ENCODE measurements at places on chromosomes 12 and 14.
A peak's percentile ranks its signal among the peaks of the same experiment; 100 is the strongest.

DNA sequence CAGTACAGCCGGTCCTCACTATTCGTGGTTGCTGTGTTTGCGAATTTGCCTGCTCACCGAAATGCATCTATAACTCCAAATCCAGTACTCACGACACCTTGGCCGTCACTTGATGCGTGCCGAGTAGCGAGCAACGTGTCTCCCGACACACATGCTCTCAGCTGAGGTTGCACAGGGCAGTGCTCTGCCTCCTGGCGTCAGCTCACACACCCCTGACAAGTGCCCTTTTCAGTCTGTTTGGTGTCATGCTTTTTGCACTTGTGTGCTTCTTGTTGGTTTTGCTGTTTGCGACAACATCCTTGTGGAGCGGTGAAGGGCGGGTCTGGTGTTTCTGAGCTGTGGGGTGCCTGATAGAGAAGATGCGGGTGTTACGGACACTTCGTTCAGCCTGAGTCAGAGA is 110.4 kb upstream of the RFLNA start:
- DNase-seq, result no peak

DNA sequence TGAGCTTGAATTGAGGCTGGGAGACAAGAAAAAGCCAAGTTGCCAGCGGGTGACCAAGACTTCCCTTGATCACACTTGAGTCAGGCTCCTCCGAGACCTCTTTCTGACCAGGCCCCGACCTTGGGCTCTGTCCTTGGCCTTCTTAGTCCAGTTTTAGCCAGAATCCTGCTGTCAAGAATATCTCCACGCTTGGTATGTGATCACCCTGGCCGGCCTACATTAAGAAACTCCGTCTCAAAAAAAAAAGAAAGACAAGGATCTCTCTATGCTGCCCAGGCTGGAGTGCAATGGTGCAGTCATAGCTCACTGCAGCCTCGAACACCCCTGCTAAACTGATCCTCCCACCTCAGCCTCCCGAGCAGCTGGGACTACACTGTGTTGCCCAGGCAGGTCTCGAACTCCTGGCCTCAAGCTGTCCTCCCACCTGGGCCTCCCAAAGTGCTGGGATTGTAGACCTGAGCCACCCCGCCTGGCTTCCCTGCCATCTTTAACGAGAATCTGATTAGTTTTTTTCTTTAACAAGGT is 1.0 kb upstream of the ITPK1 start:
- no peak for DNase-seq

GRCh38 chr14:52325630-52326029 is 11.5 kb downstream of the PTGER2 start:
- DNase-seq, result no peak

DNA sequence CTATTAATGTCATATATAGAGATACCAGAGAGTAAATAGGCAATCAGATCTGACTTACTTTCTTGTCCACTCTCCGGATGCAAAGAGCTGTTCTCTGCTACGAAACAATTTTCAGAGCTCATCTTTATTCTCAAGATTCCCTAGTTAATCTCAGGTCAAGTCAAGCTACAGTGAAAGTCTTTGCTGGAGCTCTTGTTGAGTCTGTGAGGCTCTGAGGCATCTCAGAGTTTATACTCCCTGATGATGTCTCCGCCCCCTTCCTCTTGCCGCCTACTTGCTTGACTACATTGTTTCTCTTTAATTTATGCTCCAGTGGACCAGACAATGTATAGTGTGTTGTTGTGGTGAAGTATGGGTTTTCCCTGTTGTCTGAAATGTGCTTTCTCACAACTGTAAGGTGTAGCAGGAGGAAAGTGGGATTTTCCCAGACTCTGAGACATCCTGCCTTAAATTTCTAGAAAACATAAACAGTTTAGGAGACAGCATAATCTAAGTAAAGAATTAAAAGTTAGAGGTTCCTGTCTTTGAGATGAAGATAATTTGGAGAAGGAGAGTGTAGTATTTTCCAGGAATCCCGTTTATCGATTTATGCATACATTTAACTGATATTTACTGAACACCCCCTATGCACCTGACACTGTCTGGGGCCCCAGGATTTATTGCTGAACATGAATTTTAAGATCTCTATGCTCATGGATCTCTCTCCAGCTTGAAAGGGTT is at the start of gene CD69:
Gene CD69 (minus strand): TSS at position 203 of the 720 bp plus-strand sequence. CDS start 81 bp downstream, at position 122.
- no peak for DNase-seq

DNA sequence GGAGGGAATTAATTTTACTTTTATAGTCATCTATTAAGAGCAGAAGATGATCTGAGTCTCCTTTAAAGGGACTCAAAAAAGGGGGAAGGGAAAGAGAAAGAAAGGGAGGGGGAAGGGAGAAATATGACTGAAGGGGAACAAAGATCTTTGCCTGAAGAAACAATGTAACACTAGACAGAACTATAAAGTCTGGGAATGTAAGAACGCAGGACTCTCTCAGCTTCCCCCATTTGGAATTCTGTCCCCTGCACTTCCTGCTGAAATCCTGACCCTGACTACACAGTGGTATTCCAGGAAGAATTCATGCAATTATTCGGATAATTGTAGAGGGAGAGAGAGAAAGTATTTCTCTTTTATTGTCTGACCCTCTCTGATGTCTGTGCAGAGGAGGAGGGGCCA is 8.6 kb upstream of the HOXC11 start:
- no peak for DNase-seq

DNA sequence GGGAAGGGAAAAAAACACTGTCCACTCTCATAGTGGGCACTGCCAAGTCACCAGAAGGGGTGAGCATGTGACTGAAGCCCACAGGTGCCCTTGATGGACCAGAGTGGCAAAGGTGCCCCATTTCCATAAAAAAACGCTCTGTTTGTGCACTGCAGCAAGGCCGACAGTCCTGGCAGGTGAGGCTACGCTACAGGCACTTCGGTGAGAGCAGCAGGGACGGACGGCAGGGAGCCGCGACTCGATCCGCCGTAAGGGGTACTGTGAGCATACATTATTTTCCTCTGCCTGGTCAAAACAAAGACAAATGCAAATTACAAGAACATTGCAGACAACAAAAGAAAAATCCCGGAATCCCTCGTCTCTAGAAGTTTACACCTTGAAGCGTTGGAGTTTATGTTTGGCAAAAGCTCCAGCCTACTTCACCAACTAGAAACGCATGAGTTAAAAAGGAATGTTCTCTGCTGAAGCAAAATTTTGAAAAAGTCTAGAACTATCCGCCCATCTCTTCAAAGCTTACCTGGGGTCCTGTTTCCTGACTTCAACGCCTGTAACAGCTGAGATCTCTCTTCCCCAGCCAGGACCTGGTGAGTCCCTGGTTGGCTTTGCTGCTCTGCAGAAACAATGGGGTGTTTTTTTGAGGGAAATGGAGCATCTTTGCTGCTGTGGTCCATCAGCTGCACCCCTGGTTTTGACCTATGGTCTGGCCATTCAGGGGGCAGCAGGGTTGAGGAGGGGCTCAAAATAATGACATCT is 52.9 kb upstream of the RFLNA start:
- DNase-seq, result no peak

GRCh38 chr12:9753498-9753897 is 7.2 kb downstream of the CD69 start:
- DNase-seq, result no peak

DNA sequence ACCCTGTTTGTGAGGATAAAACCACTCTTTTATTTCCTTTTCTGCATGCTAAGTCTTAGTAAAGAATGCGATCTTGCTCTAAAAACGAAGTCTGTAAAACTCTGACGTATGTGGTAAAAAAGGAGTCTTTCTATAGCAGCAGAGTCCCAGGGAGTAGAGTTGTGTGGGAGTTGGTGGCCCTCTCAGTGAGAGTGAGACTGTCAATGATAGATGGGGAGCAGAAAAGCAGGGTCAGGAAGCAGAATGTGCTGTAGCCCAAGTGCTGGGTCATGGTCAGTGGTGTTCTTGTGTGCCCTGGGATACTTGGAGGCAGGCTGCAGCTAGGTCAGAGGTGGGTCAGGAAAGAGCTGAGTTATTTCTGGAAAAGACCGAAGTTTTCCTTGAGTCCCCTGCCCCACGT is 20.3 kb upstream of the GPR33 start:
- DNase-seq, result no peak

DNA sequence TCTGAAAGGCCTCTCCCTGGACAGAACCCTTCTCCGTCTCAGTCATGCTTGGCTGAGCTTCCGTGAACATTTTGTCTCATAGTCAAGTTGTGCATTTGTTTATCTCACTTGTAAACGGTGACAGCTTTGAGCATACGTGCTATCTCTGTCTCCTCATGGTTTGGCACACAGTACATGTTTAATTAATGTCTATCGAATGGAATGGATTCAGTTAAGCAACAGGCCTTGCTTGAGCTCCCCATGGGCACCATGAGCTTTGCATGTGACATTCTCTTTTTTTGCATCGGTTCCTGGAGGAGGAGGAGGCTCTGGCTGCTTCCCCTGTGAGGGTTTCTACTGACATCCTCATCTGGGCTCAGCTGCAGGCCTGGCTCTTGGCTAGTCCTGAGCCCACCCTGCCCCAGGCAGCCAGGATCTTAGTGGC is 80.0 kb downstream of the PRIMA1 start:
- DNase-seq, result no peak

- no peak for DNase-seq
These were observed 3.4 kb upstream of the ABCB9 start for GRCh38 chr12:122969676-122970075.

- DNase-seq, result no peak
These were observed 56.3 kb downstream of the TMEM121 start for GRCh38 chr14:105582639-105583038.

DNA sequence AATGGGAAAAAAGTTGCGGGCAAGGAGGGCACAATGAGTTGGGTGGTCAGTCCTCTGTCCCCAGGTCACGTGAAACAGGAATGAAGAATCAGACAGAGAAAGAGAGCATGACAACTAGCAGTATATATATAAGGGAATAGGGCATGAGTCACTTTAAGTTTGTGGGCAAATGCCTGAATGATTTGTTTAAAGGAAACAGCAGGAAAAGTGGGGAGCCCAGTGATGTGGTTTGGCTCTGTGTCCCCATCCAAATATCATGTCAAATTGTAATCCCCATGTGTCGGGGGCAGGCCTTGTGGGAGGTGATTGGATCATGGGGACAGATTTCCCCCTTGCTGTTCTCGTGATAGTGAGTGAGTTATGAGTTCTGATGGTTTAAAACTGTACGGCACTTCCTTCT is 195.3 kb upstream of the IGF1 start:
- no peak for DNase-seq

GRCh38 chr14:31027847-31028246 is 1.7 kb upstream of the STRN3 start:
- DNase-seq, result no peak

DNA sequence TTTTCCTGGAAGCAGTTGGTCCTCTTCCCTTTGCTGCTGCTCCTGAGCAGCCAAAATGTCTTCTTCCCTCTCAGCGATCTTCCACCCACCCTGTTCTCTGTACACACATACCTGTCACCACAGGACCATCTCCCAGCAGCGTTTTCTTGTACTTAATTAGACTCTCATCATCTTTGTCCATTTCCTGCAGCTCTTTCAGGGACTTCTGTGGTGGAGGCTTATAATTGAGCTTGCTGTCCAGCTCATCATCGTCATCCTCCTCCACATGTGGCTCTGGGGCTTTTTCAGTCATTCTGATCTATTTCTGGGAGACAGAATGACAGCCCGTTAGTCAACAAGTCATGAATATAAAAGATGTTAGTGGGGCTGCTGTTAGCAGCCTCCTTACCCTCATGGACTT is 11.0 kb downstream of the ARHGDIB start:
- DNase-seq, result no peak

- no peak for DNase-seq
These were observed 1.0 kb downstream of the BEST3 start for GRCh38 chr12:69698054-69698453.

DNA sequence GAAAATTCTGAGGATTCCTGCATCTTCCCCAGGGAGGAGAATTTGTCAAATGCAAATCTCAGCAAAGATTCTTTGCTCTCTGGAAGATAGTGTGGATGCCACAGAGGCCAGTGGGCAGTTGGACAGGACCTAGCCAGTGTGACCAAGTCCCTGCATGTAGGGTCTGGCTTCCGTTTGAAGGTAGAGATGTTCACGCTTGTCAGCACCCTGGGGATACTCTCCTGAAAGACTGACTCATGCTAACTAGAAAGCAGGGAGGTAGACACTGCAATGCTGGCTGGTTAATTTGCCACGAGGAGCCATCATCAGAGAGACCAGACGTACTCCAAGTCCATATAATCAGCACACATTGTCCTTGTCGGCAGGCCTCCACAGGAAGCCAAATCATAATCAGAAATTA is 130.1 kb downstream of the SAMD4A start:
- no peak for DNase-seq

DNA sequence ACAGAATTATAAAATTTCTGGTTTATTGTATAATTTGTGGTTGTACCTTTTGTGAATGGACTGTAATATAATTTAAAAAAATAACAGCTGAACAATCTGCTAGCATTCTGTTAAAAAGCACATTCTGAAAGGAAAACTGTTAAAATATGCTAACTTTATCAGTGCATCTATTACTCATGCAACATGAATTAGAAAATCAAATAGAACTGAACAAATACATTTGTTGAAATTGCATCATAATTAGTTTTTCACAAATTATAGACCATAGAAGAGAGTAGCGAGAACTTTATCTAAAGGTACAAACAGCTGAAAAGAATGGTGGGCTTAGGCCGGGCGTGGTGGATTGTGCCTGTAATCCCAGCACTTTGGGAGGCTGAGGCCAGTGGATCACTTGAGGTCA is 33.0 kb downstream of the PTPN21 start:
- no peak for DNase-seq

GRCh38 chr12:123390498-123391426 is 6.8 kb downstream of the KMT5A start:
- no peak for DNase-seq

DNA sequence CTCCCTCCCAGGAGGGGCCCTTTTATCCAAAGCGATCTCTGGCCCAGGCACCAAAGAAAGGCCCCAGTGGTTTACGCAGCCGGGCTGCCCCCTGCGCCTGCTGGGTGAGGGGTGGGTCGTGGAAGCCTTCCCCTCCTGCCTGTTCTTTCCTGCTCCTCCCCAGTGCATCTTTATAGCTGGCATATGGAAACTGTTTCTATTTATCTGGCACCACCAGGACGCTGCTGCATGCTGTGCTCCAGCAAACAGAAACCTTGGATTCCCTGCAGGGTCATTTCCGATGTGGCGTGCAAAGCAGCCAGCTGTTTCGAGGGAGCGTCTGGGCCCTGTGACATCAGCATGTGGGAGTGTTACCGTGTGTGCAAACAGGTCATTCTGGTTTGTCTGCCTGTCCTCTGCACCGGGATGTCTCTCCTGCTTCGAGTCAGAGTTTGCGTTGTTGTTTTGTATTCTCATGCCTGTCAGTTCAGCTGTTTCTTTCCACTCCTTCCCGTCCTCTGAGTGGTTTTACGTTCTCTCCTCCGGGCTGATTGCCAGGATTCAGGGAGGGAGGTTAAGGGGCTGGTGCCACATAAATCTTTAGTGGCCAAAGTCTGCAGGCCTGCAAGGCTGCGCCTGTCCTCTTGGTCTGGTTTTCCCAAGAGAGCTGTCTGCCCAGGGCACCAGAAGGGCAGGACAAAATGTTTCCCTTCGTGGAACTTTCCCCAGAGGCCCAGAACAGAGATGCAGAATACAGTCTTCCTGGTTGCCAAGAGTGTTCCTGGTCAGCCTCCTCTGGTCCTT is 24.6 kb downstream of the TPCN1 start:
- peak; percentile 68 for DNase-seq

GRCh38 chr12:125440399-125440798 is 375.2 kb downstream of the AACS start:
- no peak for DNase-seq

GRCh38 chr12:100904270-100904669 is 109.7 kb downstream of the ANO4 start:
- DNase-seq, result no peak
